Stimulated activated CD8-positive, alpha-beta memory T cell treated with anti-CD3 and anti-CD28 coated beads, Interleukin-2, amount 100 ng/mL, for 1 hour (primary cell): ENCODE measurements at places on chromosomes 2 and 18.

GRCh38 chr2:45008296-45009129 lies 739 bp downstream of the SIX2 start:
- DNase-seq = no peak

DNA sequence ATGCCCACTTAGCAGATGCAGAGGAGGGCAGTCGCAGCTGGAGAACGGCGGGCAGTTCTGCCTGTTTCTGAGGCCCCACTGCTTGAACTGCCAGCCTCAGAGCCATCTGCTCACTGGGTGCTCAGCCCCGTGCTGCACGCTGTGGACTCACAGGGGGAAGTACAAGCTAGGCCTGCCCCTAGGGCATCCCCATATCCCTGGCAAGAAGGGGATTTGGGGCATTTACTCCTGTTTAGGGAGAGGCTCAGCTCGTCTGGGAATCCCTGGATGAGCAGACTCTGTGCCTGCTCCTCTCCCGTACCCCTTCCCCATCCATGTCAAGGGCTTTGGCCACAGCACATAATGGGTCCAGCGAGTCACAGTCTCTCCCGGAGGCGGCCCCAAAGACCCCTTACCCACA lies 169.8 kb upstream of the PKDCC start:
- no peak for DNase-seq

DNA sequence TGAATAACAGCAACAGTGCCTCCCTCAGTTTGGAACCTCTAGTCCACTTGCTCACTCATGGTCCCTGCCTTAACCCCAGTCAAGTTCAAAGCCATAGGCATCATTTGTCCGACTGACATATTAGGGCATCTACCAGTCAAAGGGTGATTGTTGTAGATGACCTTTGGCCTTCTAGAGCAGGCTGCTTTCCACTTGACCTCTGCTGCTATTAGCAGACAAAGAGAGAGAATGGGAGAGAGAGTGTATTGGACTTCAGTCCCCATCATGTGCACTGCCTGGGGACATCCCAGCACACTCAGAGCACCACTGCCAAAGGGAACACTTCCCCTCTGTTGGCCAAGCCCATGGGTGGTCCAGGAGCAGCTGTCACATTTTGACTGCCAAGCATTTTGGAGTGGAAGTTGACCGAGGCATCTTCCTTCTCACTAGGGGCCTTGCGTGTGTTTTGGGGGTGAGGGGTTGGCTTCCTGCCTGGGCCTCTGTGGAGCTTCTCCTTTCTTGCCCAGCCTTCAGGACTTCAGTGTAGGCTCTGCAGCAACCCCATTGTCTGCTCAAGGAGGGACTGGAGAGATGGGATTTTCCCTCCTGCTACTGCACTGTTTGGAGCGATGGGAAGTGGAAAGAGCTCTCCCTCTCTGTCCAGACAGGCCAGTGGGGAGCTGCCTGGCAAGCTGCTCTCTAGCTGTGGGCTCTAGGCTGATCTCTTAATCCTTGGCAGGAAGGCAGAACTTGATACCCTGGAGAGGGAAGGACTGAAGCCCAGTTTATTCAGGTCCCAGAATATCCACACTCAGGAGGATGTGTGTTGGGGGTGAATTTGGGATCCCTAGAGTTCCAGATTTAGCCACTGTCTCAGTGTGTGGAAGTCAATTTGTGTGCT lies 68.1 kb downstream of the TMEM247 start:
- DNase-seq = no peak

DNA sequence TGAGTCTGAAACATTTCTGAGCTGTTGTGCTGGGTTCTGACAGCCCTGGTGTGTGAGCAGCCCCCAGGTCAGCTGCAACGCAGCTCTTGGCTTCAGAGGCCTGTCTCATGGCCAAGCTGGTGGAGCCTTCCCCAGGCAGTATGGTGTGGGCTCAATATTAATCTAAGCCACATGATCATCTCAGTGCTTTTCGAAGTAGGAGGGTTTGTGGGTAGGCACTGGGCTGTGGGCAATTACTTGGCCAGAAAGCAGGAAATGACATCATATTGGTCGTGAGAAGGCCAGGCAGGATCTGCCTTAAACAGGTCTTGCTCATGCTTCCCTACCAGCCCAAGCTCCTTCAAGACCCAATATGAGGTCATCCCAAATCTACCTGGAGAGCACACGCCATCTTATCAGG lies 26.9 kb downstream of the LOXHD1 start:
- DNase-seq = no peak

- no peak for DNase-seq
Measured at GRCh38 chr2:36357847-36358659, 2.5 kb downstream of the CRIM1 start.

DNA sequence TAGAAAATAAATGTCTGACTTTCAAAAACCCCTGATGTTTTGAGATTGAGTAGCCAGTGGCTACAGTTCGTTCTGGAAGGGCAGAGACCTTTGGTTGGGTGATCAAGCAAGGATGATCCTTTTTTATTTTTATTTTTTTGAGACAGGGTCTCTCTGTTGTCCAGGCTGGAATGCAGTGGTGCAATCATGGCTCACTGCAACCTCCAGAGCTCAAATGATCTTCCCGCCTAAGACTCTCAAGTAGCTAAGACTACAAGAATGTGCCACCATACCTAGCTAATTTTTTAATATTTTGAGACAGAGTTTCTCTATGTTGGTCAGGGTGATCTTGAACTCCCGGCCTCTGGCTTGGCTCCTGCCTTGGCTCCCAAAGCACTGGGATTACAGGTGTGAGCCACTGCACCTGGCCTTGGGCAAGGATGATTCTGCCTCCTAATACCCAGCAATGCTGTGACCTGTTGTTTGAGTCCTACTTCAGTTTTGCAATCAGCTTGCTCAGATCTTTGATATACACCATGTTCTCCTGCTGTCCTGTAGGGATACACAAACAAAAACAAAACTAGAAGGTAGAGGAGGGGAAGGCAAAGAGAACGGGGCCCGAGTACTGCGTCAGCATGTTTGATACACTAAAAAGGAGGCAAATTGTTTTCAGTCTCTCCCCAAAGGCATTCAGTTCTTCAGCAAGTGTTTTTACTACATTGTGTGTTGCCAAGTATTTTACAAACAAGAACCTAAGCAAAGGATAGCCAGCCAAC lies 59.2 kb upstream of the LYPD6B start:
- DNase-seq = no peak

DNA sequence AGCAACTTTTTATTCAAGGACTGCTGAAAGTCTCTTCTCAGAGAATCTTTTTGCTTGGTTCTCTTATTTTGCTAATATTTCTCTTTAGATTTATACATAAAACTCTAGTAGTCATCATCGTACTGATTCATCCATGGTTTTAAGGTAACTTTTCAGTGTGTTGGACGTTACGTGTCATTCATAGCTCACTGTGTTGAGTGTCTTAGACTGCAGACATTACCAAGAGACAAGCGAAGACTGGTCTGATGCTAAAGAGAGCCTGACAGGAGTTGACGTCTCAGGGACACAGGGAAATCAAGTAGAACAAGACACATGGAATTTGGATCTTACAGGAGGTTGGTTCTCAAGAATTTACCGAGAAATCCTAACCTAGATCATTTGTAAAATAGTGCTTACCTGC lies 25.5 kb downstream of the RBM44 start:
- no peak for DNase-seq

- DNase-seq = no peak
Measured at GRCh38 chr2:99403524-99403923, 66.3 kb downstream of the EIF5B start.

DNA sequence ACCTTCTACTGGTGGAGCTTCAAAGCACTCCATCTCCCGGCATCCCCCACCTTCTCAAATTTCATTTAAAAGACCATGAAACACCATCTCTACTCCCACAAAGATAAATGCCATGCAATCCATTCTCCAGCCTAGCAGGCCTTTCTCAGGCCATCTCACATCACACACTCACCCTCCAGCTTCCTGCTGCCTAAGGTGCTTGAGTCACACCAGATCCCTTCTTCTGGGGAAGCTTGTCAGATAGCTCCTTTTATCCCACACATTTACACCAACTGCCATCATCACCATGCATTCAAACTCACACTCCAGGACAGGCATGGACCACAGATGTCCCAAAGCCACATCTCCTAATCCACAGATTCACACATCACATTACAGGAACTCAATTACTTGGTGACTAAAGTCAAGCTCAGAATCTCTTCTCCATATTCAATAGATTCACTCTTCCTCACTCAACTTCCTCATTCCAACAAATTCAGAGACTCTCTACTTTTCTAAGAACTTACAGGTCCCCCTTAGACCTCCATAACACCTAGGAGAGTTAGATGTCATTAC lies 292.5 kb downstream of the TNS1 start:
- no peak for DNase-seq

DNA sequence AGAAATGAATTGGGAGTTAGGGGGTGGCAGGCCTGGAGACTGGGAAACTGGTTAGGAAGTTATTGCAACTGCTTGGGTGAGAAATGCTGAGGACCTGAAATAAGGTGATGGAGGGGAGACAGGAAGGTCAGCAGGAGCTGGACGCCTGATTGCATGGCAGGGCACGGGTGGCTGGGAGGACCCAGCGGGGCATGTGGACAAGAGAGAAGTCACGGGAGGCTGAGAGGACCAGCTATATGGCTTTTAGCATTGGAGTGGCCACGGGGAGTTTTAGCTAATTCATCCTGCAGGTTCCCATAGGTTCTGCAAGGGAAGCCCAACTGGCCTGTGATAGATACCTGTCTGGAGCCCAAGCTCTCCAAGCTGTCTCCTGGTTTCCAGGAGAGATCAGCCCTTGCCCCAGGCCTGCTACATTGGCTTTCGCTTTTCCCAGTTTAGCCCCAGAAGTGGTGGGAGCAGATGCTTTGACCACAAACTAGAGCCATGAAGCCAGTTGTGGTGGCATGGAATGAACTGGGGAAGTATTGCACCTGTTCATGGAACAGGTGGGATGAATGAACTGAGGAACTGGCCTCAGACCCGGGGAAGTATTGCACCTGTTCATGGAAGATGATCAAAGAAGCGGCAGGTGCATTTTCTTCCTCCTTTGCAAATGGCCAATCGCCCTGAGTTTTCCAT lies 93.6 kb upstream of the TAF1B start:
- no peak for DNase-seq
